A549 treated with CORT108297 at 1 μM for 4 hours (cell line): ENCODE measurements at places on chromosomes 6 and 20. TPM values are rescaled to one million over a fixed set of nuclear protein-coding genes. Genes with fewer than 3 reads are reported as not detected.

OR14J1 gene
- total RNA-seq, result not detected in 5 replicates

SALL4 gene
- 1.1 to 2.0 TPM (median 1.4 TPM) in 5 replicates for total RNA-seq

BTNL2 gene
- total RNA-seq, result not detected in 5 replicates

MAS1 gene
- not detected in 5 replicates for total RNA-seq

GHRH gene
- total RNA-seq, result not detected in 5 replicates

C20orf204 gene
- total RNA-seq, result 0.20 to 0.62 TPM (median 0.50 TPM) in 5 replicates
